Dermis lymphatic vessel endothelial cell (primary cell): ENCODE measurements at places on chromosomes 11 and 22. TPM values are rescaled to one million over a fixed set of nuclear protein-coding genes. Genes with fewer than 3 reads are reported as not detected.

MS4A6E gene
- total RNA-seq = not detected in 2 replicates

CRYBB2 gene
- not detected in 2 replicates for total RNA-seq

MLC1 gene
- total RNA-seq = not detected in 2 replicates

PPARA gene
- total RNA-seq = 7.6 and 15.8 TPM in 2 replicates

CCDC88B gene
- total RNA-seq = 1.0 and 1.5 TPM in 2 replicates

FOLH1 gene
- total RNA-seq = not detected in 2 replicates

BEST1 gene
- total RNA-seq = under 0.01 TPM in 2 replicates

ZNF280B gene
- 0.43 and 0.54 TPM in 2 replicates for total RNA-seq
